ENCODE measurements at places on chromosomes 7 and 10.

GRCh38 chr10:100349672-100350071, 2.6 kb downstream of the SCD start:
- no peak for DNase-seq

GRCh38 chr10:87942884-87943527, 79.6 kb downstream of the PTEN start:
- DNase-seq: no peak

DNA sequence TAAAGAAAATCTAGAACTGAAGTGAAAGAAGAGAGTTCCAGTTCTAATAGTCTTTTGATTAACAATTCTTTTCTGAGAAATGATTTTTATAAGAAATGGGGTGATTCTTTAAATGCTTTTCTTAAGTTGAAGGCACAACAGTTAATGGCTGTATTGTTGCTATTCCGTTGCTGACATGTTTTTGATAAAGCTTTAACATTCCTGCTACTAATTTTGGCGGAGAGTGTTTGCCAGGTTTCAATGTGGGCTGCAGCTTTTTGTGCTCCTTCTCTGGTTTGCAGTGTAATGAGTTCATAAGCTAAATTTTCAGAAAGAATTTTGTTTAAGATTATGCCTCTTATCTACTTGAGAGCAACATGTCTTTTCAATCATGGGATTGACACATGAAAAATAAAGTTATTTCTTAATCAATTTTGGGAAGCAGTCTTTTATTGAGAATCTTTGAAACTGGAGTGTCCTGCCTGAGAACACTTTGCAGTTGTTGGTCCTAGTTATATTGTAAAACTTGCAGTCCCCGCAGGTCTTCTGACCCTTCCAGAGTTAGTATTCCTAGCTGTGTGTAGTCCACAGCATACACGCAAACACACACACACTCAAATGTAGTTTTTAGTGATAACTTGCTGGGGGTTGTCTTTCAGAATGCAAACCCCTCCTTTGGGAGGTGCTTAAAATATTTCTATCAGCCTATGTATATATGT, 56.7 kb downstream of the COL17A1 start:
- no peak for DNase-seq

DNA sequence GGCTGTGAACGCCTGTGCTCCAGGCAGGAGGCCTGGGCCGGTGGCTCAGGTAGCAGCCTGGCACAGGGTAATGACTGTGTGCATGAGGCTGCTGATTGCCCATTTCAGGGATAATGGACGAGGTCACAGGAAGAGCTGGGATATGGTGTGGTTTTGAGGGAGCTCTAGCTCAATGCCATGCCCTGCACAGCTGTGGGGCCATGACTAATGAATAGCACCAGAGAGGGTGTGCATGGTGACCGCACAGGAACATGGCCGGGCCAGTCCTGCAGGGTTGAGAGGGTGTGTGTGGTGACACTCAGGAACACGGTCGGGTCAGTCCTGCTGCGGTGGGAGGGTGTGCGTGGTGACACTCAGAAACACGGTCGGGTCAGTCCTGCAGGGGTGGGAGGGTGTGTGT, 21.8 kb downstream of the NKX6-2 start:
- no peak for DNase-seq

GRCh38 chr10:4826792-4827324, 851 bp downstream of the AKR1E2 start:
- no peak for DNase-seq

GRCh38 chr7:33886149-33886623, 19.2 kb upstream of the BMPER start:
- DNase-seq: no peak
